ENCODE measurements at places on chromosomes 5 and 9.

DNA sequence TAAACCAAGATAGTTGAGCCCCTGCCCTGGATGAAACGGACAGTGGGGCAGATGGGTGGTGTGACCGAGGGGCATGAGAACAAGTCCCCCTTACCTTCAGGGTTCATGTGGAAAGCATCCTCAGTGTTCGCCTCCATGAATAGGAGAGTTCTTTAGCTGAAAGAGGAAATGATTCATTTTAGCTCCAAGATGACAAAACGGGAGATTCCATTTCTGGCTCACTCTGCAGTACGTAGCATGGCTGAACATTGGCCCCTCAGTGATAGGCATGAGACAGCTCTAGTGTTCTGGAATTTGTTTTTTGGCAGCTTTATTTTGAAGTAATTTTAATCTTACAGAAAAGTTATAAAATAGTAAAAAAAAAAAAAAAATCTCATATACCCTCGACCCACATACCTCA, 70.2 kb upstream of the AGXT2 start:
- no peak for DNase-seq

GRCh38 chr9:111298111-111298510, 31.9 kb downstream of the OR2K2 start:
- DNase-seq, result no peak

DNA sequence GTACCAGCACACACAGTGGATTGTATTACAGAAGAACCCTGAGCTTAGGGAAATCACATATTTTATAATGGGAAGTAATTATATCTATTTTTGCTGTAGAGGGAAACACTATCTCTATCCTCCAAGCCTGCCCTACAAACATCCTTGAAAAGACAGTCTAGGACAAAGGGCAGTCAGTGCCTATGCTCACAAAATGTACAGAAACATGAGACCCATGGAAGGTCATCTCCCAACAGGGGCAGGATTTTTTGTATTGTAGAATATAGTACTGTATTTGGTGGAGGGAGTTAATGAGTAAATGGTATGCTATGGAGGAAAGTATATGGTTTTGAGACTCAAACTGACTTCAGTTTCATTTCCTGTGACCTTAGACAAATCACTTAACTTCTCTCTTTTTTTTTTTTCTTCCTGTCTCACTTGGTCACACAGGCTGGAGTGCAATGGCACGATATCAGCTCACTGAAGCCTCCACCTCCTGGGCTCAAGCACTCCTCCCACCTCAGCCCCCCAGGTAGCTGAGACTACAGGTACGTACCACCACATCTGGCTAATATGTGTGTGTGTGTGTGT, 5.8 kb upstream of the RAB14 start:
- no peak for DNase-seq

- no peak for DNase-seq
Observed at GRCh38 chr5:105739732-105740131, 1931.0 kb downstream of the EFNA5 start.

Data from occipital lobe (tissue), 3 donors.